ENCODE measurements at places on chromosomes 3 and 15.

DNA sequence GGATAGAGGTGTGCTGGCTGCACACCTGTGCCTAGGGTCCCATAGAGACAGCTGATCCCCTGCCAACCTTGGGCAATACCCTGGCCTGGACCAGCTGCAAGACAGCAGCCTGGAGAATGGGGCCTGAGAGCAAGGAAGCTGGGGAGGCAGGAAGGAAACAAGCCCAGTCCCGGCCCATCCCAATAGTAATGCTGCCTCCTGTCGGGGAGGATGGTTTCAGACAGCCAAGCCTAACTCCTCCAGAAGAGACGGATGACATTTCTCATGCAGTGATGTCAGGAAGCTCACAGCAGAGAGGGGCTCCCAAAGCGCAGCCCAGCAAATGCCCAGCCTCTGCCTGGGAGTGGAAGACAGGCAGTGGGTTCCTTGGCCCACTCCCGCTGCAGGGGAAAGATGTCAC, 408.8 kb downstream of the OCA2 start:
- no peak for DNase-seq

- no peak for DNase-seq
Measured at GRCh38 chr3:134892326-134892725, 97.3 kb downstream of the EPHB1 start.

- no peak for DNase-seq
Measured at GRCh38 chr3:131537531-131537930, 34.8 kb upstream of the MRPL3 start.

DNA sequence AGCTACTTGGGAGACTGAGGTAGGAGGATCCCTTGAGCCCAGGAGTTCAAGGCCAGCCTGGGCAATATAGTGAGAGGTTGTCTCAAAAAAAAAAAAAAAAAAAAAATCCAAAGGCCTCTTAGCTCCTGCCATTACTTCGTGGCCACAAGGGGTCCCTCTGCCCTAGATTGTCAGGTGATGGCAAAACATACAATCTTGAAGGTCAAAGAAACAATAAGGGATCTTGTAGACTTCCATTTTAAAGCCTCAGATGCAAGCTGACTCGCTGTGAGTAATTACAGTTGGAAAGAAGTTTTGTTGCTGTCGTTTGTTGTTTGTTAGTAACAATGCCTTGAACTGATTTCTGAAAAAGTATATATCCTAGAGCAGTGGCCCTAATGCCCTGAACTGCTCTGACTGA, 55.9 kb upstream of the PLCL2 start:
- DNase-seq: peak; percentile 26

GRCh38 chr3:17013050-17013449, 128.3 kb downstream of the PLCL2 start:
- DNase-seq: no peak
